ENCODE measurements at places on chromosomes 3 and 15.

DNA sequence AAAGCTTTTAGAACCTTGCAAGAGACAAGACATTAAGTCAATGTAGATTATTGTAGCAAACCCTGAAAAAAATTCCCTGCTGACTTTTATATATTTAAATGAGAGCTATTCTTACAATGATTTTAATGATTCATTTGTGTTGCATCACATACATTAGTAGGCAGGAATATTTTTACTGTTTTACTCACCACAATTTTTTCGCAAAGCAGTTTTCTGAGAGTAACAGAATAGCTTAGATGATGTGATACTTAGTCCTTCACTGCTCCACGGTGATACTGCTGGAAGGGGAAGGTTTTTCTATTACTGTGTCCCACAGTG lies 43.9 kb upstream of the CLRN1 start:
- no peak for DNase-seq

DNA sequence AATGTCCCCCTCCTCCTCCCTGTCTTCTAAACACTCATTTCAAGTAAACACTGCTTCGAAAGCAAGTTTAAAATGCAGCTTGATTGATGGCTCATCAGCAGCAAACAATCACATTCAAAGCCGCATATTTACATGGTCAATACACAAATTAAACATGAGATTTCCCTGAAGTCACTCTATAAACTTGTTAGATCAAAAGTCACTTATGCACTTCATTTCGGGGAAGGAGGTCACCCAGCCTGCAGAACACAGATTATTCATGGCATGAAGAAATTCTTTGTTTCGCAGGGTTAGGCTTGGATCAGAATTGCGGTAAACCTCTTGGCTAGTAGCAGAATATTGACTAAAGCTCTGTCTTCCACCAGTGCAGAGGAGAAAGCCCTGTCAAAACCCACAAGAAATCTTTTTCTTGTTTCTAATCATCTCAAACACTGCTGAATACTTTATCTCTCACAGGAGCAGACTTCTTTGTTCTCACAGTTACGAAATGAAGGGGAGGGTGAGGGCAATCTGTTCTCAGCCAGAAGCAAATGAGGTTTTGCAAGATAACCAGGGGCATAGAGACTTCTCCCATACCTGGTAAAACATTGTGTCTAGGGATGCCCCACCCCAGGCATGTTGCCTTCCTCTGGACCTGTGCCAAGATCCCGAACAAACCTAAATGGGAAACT lies 133.3 kb upstream of the CHL1 start:
- no peak for DNase-seq

DNA sequence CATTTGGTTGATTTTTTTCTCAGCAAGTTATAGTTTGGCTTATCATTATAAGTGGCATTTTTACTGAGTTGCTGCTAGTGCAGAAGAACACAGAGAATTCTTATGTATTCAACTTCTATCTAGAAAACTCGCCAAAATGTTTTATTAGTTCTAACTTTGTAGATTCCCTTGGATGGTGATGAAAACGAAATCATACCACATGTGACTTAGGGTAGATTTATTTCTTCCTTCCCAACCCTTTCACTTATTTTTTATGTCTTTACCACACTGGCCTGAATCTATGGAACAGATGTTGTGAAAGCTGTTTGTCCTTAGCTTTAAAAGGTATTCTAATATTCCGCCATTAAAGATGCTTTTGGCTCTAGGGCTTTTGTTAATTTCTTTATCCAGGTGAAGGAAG lies 503.3 kb upstream of the CFAP20DC start:
- DNase-seq: no peak

DNA sequence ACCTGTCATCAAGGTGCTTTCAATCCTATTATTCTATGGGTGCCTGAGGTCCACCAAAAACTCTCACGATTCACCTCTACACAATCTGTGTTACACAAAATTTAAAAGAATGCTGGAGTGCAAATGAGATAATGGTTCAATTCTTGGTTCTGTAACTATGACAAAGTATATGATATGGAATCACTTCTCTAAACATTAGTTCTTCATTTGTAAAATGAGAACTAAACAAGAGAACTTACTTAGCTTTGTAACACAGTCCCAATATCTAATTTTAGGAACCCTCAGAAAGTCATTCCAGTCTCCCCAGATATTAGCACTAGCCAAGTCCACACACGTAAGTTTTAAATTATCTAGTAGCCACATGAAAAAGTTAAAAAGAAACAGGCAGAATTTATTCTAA lies 111.5 kb downstream of the TBL1XR1 start:
- DNase-seq: no peak

DNA sequence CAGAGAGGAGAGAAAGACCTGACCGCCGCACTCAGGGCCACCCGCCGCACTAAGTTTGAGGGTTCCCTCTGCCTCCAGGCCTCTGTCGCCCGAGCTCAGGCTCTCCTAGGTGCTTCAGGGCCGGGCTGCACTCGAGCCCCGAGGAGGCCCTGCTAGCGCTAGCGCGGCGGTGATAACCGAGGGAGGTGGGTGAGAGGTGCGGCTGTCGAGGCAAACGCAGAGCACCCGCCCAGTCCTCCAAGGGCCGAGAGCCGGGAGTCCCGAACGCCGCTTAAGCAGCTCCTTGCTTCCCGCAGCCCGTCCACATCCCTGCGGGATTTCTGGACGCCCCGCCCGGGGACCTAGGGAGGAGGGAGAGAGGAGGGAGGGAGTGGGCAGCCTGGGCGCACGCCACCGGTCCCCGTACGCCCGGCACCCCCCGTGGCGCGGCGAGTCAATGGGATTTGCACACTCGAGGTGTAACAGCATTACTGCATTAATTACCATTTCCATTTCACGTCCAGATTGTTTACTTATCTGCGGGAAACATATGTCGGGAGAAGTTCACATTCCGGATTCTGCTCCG lies 6.8 kb downstream of the SOX14 start:
- DNase-seq: no peak

- no peak for DNase-seq
Measured at GRCh38 chr15:100140527-100141308, 201.1 kb downstream of the ADAMTS17 start.

- DNase-seq: peak; percentile 98
Measured at GRCh38 chr15:82540055-82540983, at the start of gene RPS17. TSS of gene RPS17 (minus strand) at chr15:82540457. CDS start at chr15:82540428, 29 bp downstream.

- DNase-seq: no peak
Measured at GRCh38 chr15:81911022-81911971, 134.5 kb downstream of the MEX3B start.

GRCh38 chr3:7546253-7546652 lies 685.3 kb downstream of the GRM7 start:
- DNase-seq: no peak

DNA sequence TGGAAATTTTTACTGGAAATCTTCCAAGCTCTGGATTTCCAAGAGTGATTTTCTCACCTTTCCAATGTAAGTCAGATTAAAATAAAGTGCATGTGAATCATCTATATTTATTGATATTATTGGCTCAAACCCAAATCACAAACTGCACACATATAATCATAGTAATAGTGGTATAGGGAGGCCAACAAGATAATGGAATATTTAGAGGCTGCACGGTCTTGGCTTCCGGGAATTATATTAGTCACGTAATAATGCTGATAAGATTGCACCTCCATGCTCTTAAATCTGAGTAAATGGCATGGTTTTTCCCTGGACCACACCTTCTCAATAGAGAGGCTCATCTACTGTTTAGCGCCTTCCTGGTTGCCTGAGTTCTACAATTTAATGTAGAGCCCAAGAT lies 567.1 kb upstream of the NR2F2 start:
- no peak for DNase-seq
